Heart right ventricle (tissue), 16 donors: ENCODE measurements at places on chromosomes 5 and 9. TPM values are rescaled to one million over a fixed set of nuclear protein-coding genes. Genes with fewer than 3 reads are reported as not detected.

The TMEM203 gene
- 40.7 TPM for total RNA-seq

The INSL4 gene
- not detected for total RNA-seq

The ZNF608 gene
- 13.9 TPM for total RNA-seq

The IL9 gene
- not detected for total RNA-seq

The BTNL3 gene
- not detected for total RNA-seq

The CCDC180 gene
- total RNA-seq: 1.8 TPM

The SCGB3A2 gene
- total RNA-seq: not detected

The LCN9 gene
- total RNA-seq: not detected

The PCDHA9 gene
- total RNA-seq: 0.15 TPM

The LRRC19 gene
- not detected for total RNA-seq

The GDNF gene
- 0.49 TPM for total RNA-seq

The ABO gene
- 2.7 TPM for total RNA-seq

The SPINK13 gene
- total RNA-seq: not detected

DNA sequence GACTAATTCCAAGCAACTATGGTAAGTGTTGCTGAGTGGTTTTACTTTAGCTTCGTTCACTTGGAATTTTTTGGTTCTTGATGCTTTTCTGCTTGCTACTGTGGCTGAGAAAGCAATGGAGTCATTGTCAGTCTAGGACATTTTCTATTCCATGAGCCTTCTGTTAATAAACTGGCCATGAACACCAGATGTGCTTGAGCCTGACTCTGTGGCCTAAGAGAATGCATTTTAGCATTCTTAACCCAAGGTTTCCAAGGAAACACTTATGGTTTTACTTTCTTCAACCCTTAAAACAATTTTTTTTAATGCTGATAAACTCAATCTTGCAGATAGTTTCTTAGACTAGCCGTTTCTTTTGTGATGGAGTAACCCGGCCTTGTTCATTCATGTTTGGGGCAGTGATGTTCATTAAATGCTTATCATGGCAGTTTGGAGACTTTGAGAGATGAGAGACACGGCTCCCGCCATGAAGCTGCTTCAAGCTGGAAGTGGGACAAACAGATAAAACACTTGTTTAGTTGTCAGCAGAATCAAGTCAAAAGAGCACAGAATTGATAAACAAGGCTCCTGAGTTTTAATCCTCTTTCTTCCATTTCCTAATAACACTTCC, 42.4 kb downstream of the OSTF1 start:
- DNase-seq: no peak

DNA sequence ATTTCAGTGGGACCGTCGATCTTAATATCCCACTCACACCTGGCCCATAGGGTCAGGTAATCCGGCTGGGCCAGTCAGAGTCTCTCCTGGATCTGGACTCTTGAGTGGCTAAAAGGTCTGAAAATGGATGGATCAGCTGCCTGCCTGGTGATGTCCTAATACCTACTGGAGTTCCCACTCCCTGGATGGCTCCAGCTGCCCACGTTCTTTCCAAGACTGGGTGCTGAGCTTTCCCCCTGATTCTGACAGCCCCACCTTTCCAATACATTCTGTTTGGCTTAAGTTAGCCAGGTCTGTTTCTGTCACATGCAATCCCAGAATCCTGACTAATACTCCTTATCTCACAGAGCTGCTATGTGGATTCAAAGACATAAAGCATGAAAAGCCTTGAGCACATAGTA, 10.2 kb downstream of the SH3PXD2B start:
- no peak for DNase-seq

- no peak for DNase-seq
These were observed 52.8 kb downstream of the RICTOR start for GRCh38 chr5:39021413-39021812.

DNA sequence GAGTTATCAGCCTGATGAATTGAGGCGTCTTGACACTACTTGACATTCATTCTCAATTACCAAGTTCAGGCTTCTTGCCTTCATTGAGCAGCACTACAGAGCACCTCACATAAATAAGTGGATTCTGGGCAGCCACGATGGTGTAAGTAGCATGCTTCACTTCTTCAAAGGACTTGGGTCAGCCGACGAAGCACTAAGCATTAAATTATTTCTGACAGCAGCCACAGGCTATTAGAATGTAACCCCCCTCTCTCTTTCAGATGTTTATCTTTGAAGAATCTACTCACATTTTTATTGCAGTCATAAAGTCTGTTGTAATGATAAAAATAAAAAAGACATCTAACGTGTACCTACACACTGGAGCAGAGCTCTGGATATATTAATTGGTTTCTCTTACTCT, 45.9 kb upstream of the VPS13A start:
- DNase-seq: no peak

DNA sequence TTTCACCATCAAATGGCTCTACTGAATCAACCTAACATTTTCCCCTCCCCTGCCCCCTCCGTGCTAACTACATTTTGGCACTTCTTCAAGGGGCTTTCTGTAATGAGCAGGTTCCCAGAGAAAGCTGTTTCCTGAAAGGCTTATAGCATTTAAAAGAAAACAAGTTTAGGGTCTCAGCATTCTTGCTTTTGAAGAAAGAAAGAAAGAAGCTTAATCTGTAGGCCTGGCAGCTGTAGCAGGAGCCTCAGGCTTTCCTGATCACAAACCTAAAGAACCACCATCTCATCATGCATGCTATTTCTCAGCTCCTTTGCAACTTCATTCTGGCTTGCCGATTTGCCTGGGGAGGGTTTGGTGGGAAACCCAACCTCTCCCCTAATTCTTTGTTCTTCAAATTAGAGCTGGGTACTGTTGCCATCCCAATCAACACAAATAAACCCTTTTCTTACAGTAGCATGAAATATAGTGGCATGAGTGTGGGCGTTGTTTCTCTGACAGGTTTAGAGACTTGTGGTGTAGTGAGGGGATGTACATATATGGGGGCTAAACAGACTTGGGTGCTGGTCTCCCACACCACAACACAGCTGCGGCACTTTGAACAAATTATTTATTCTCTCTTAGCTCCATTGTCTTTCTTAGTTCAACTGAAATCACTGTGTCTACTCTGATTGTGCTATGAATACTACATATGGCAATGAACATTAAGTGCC, 160.5 kb upstream of the TNC start:
- DNase-seq: no peak

GRCh38 chr5:17157294-17157693, 60.1 kb upstream of the BASP1 start:
- no peak for DNase-seq

DNA sequence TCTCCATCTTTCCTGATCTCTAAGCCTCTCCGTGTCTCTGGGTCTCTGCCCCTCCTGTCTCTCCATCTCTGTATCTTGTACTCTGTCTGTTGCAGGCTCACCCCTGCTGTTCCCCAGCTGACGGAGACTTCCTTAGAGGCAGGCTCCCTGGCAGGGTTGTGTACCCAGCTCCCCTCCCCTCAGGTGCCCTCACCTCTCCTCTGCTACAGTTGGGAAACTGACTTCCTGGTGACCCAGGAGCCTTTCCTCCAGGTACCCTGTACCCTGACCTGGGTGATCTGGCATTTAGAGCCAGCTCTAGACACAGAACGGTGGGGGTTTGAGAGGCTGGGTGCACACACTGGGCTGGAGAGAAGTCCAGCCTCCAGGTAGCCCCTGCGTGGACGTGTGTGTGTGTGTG, 37.7 kb downstream of the CXXC5 start:
- DNase-seq: no peak

- DNase-seq: no peak
These were observed 63.7 kb downstream of the MLLT3 start for GRCh38 chr9:20558566-20559016.

GRCh38 chr9:76624391-76625048, 139.7 kb upstream of the PCA3 start:
- no peak for DNase-seq

GRCh38 chr9:99491408-99492158, 269.5 kb downstream of the SEC61B start:
- DNase-seq: no peak

GRCh38 chr5:168118042-168118668, 173.3 kb upstream of the WWC1 start:
- DNase-seq: no peak

GRCh38 chr5:78974011-78974410, 11.1 kb downstream of the ARSB start:
- no peak for DNase-seq

- no peak for DNase-seq
These were observed 8.8 kb upstream of the CEP72 start for GRCh38 chr5:603081-603998.

DNA sequence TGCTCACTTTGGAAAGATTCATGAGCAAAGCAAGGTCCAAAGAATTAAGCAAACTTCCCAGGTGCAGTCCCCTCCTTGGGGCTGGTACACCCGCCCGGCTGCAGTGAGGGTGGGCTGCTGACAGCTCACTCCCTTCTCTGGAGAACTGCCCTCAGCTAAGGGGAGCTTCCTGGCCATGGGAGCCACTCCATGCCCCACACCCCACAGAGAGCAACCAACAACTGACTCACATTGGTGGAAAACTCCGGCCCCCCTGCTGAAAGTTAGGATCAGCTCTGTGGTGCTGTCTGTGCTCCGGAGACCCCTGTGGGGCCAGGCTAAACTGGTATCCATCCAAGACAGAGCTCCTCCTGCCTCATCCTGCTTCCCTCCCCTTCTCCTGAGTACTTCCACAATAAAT, 223.0 kb downstream of the GABBR2 start:
- no peak for DNase-seq

DNA sequence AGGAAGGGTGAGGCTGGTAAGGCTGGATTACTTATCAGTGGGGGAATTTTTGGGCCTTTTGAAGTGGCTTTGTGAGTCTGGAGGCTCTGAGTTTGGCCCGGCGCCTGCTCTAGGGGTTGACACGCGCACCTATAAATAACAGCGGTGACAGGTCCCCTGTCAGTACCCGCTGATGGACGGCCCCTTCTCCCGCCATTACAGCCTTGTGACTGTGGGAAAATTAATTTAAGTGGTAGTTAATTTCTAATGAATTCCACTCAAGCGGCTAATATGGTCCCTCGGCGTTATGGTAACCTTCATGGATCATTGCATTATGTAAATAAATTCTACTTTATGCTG, 16.5 kb downstream of the MRPL36 start:
- DNase-seq: no peak

- DNase-seq: no peak
These were observed 30.3 kb upstream of the TIFAB start for GRCh38 chr5:135482381-135482933.

- no peak for DNase-seq
These were observed 14.5 kb upstream of the LPAR1 start for GRCh38 chr9:111052791-111053190.

- no peak for DNase-seq
These were observed 78.8 kb downstream of the ADAMTS2 start for GRCh38 chr5:179266291-179267070.

GRCh38 chr9:23483566-23483965, 342.5 kb downstream of the ELAVL2 start:
- DNase-seq: no peak

GRCh38 chr5:103060424-103060954, 59.4 kb downstream of the GIN1 start:
- no peak for DNase-seq
